ENCODE measurements at places on chromosomes 1 and 21.
A peak's percentile ranks its signal among the peaks of the same experiment; 100 is the strongest.

- no peak overlapping the region for H3K27ac ChIP-seq
- H3K36me3 ChIP-seq = no peaks in the 10 kb centered on the region
- H3K27me3 ChIP-seq = no peaks in the 10 kb centered on the region
- no peak overlapping the region for H3K4me3 ChIP-seq
Observed at GRCh38 chr1:169348383-169349036, 19.1 kb downstream of the NME7 start.

- H3K27ac ChIP-seq = no peak overlapping the region
- H3K4me1 ChIP-seq = no peaks in the 10 kb centered on the region
- DNase-seq = no peak
- H3K27me3 ChIP-seq = no peaks in the 10 kb centered on the region
- H3K4me3 ChIP-seq = no peak overlapping the region
Observed at GRCh38 chr1:118921994-118922393, 66.1 kb downstream of the TBX15 start.

GRCh38 chr1:245704341-245704740, 549.6 kb downstream of the KIF26B start:
- H3K27ac ChIP-seq = no peak overlapping the region
- DNase-seq = no peak
- no peak overlapping the region for H3K4me3 ChIP-seq
- H3K27me3 ChIP-seq = no peaks in the 10 kb centered on the region
- no peaks in the 10 kb centered on the region for H3K4me1 ChIP-seq

DNA sequence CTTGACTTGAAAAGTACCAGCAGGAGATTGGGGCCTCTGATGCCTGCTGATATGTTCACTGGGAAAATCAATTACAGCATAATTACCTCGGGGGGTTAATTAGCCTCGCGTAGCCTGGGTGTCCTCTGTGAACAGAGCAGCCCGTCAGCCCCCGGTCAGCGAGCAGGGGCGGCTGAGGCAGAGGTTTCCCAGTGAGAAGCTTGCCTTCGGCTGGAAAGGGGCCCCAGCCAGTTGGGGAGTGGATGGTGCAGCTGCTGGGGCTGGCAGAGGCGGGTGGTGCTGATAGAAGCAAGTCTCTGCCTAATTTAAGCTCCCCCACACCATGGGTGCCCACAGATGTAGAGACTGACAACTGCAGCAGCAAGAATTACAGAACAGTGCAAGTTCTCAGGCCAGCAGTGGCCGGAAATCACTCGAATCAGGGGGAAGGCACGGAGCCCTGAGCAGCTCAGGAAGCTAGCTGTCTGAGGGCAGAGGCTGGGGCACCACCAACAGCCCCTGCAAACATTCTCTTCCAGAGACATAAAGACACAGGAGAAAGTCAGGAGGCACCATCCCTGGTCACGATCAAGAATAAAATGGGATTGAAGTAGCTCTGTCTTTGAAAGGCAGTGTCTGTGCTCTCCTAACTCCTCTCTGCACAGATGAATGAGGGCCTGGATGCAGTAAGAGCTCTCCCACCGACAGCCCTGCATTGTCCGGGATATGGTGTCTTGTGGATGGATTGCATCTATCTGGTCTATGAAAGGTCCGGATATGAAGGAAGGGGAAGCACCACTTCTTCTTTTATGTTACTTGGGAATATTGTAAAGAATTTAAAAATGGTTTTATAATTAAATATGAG, 166.5 kb upstream of the CD34 start:
- H3K27me3 ChIP-seq = peaks cover 36% of the 10 kb centered on the region
- no peak for DNase-seq
- no peaks in the 10 kb centered on the region for H3K4me1 ChIP-seq
- no peak overlapping the region for H3K27ac ChIP-seq

GRCh38 chr1:143652744-143653428, 318.9 kb downstream of the FAM72C start:
- H3K27ac ChIP-seq = no peak overlapping the region
- H3K4me1 ChIP-seq = no peaks in the 10 kb centered on the region

GRCh38 chr1:118987468-118988185, 516 bp downstream of the TBX15 start:
- H3K4me1 ChIP-seq = no peaks in the 10 kb centered on the region
- H3K27me3 ChIP-seq = peaks cover 8% of the 10 kb centered on the region
- no peaks in the 10 kb centered on the region for H3K36me3 ChIP-seq
- no peak for DNase-seq
- no peak overlapping the region for H3K4me3 ChIP-seq
- no peak overlapping the region for H3K27ac ChIP-seq

- no peaks in the 10 kb centered on the region for H3K36me3 ChIP-seq
- H3K4me1 ChIP-seq = no peaks in the 10 kb centered on the region
- no peak for DNase-seq
- no peak overlapping the region for H3K27ac ChIP-seq
- no peak overlapping the region for H3K4me3 ChIP-seq
- peaks cover 4% of the 10 kb centered on the region for H3K27me3 ChIP-seq
Observed at GRCh38 chr1:4085546-4085945, 185.5 kb upstream of the C1orf174 start.

DNA sequence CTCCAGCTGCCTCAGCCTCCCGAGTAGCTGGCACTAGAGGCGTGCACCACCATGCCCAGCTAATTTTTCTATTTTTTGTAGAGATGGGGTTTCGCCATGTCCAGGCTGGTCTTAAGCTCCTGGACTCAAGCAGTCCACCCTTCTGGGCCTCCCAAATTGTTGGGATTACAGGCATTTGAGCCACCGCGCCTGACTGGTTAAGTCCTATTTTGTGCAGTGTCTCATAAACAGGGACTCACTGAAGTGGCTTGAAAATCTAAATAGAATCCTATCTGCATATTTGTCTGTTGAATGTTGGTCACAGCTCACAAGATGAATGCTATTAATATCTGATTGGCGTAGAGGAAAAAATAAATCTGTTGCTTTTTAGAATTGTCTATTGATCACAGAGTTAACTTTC, 5.9 kb upstream of the CHAF1B start:
- no peaks in the 10 kb centered on the region for H3K27me3 ChIP-seq
- H3K27ac ChIP-seq = no peak overlapping the region
- DNase-seq = no peak

GRCh38 chr1:199084293-199084692, 445.5 kb downstream of the PTPRC start:
- DNase-seq = peak; percentile 76
- no peaks in the 10 kb centered on the region for H3K36me3 ChIP-seq
- H3K27me3 ChIP-seq = no peaks in the 10 kb centered on the region
- no peak overlapping the region for H3K4me3 ChIP-seq

DNA sequence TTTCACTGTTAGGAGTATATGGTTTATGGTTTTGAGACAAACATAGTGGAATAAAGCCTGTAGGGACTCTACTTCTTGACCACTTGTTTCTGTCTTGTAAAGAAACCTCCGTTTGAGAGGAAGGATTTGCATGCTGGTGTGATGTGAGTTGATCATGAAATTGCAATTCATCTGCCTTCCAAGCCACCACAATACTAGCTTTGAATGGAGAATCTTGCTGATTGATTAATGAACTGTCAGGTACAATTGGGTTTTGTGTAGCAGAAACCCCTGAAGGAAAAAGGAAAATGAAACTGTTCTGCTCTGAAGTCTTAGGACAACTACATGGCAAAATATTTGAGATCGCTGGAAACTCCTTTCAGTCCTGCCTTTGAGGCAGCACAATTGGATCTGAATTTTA, 90.7 kb downstream of the VPS13D start:
- peaks cover 53% of the 10 kb centered on the region for H3K36me3 ChIP-seq
- H3K27me3 ChIP-seq = no peaks in the 10 kb centered on the region
- 0 out of 2 replicates have a peak overlapping the region, but pooled peaks have one; percentile 29 for H3K27ac ChIP-seq
- H3K4me1 ChIP-seq = no peaks in the 10 kb centered on the region
- H3K4me3 ChIP-seq = no peak overlapping the region
- no peak for DNase-seq

- no peak overlapping the region for H3K27ac ChIP-seq
- H3K36me3 ChIP-seq = no peaks in the 10 kb centered on the region
- no peaks in the 10 kb centered on the region for H3K27me3 ChIP-seq
- no peaks in the 10 kb centered on the region for H3K4me1 ChIP-seq
Observed at GRCh38 chr1:163570071-163570470, 248.3 kb downstream of the NUF2 start.

GRCh38 chr1:114468710-114469468, 42.1 kb downstream of the TRIM33 start:
- no peak overlapping the region for H3K4me3 ChIP-seq
- peaks cover 10% of the 10 kb centered on the region for H3K36me3 ChIP-seq
- peak overlapping the region; percentile 41 for H3K27ac ChIP-seq
- DNase-seq = no peak
- H3K27me3 ChIP-seq = no peaks in the 10 kb centered on the region

DNA sequence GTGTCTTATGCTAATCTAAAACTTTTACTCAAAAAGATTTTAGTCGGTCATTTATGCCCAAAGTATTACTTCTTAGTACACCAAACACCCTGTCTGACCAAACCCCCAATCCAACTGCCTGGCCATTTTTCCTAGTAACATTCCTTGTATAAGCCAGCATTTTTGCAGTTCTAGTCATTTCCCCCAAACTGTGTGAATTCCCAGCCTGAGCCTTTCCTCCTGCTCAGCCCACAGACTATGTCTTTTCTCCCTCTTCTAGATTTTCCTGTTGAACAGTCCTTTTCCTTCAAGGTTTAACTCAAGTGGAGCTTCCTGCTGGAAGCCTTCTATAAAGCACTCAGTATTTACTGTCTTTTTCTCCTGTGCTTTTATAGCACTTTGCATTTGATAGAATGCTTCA, 843.8 kb downstream of the USP25 start:
- H3K4me1 ChIP-seq = no peaks in the 10 kb centered on the region
- H3K27ac ChIP-seq = no peak overlapping the region
- H3K36me3 ChIP-seq = no peaks in the 10 kb centered on the region
- H3K4me3 ChIP-seq = no peak overlapping the region
- no peak for DNase-seq

- no peak overlapping the region for H3K4me3 ChIP-seq
- peaks cover 85% of the 10 kb centered on the region for H3K36me3 ChIP-seq
- DNase-seq = no peak
- H3K4me1 ChIP-seq = peaks cover 76% of the 10 kb centered on the region
Observed at GRCh38 chr21:34989337-34990151, 59.6 kb downstream of the RUNX1 start.

GRCh38 chr1:51234721-51235425, 1.2 kb upstream of the RNF11 start:
- peak; percentile 25 for DNase-seq
- H3K4me1 ChIP-seq = peaks cover 41% of the 10 kb centered on the region
- peak overlapping the region; percentile 5 for H3K27ac ChIP-seq
- peak overlapping the region; percentile 76 for H3K4me3 ChIP-seq

DNA sequence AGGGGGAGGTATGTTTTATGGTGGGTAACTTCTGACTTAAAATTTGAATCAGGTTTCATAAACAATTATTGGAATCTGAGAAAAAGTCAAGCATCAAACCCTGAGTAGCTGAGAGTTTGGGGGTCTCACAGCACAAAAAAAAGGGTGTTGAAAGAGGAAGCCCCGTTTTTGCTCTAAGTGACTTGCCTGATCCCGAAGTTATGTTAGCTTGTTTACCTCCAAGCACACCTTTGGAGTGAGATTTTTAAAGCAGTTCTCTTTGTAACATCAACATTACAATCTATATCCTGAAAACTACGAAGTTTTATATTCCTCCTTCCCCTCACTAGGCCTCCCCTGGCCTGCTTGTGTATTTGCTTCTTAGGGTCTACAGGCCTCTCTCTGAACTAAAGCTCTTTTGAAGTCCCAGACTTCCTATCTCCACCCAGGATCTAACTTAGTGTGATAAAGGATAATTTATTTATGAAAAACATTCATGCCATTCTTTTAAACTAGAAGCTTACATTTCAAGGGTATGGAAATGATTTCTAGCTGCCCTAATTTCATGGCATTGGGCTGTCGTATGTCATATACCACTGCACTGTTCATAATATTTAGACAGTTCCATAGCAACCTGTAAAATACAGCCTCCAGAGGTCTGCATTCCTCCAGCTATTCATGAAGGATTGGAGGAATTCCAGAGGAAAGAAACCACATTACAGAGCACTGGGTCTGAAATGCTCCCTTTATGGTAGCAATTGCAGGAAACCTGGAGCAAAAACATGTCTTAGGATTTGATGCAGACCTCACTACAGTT, 36.1 kb upstream of the RGS1 start:
- DNase-seq = no peak
- H3K27me3 ChIP-seq = no peaks in the 10 kb centered on the region
- H3K4me1 ChIP-seq = peaks cover 100% of the 10 kb centered on the region
- peak overlapping the region; percentile 98 for H3K27ac ChIP-seq

GRCh38 chr1:154501423-154502065, 475 bp upstream of the TDRD10 start:
- H3K4me1 ChIP-seq = no peaks in the 10 kb centered on the region
- no peaks in the 10 kb centered on the region for H3K36me3 ChIP-seq
- no peak overlapping the region for H3K27ac ChIP-seq
- no peak overlapping the region for H3K4me3 ChIP-seq
- DNase-seq = no peak

- no peaks in the 10 kb centered on the region for H3K4me1 ChIP-seq
- no peak overlapping the region for H3K27ac ChIP-seq
- H3K27me3 ChIP-seq = no peaks in the 10 kb centered on the region
- no peak overlapping the region for H3K4me3 ChIP-seq
- H3K36me3 ChIP-seq = no peaks in the 10 kb centered on the region
- DNase-seq = peak; percentile 50
Observed at GRCh38 chr1:238252033-238252802, 361.5 kb upstream of the ZP4 start.

- H3K36me3 ChIP-seq = no peaks in the 10 kb centered on the region
- no peak overlapping the region for H3K27ac ChIP-seq
- DNase-seq = no peak
- H3K4me3 ChIP-seq = no peak overlapping the region
- no peaks in the 10 kb centered on the region for H3K27me3 ChIP-seq
- H3K4me1 ChIP-seq = no peaks in the 10 kb centered on the region
Observed at GRCh38 chr1:39016604-39017171, 9.5 kb upstream of the NDUFS5 start.

GRCh38 chr1:6435547-6435946, 11.0 kb downstream of the ESPN start:
- no peaks in the 10 kb centered on the region for H3K4me1 ChIP-seq
- H3K36me3 ChIP-seq = no peaks in the 10 kb centered on the region
- H3K27ac ChIP-seq = no peak overlapping the region
- peaks cover 18% of the 10 kb centered on the region for H3K27me3 ChIP-seq
- no peak for DNase-seq
- no peak overlapping the region for H3K4me3 ChIP-seq
